AG04450 (cell line): ENCODE measurements at places on chromosomes 5 and 9. TPM values are rescaled to one million over a fixed set of nuclear protein-coding genes. Genes with fewer than 3 reads are reported as not detected.

The IFNB1 gene
- not detected in 2 replicates for polyA plus RNA-seq

The SLC28A3 gene
- polyA plus RNA-seq: 0.73 and 0.74 TPM in 2 replicates

The QRFP gene
- not detected in 2 replicates for polyA plus RNA-seq

The HRH2 gene
- not detected in 2 replicates for polyA plus RNA-seq

The ANKHD1 gene
- polyA plus RNA-seq: 54.3 and 56.6 TPM in 2 replicates

The ARL14EPL gene
- 0.05 TPM in 2 replicates for polyA plus RNA-seq

The UTP15 gene
- polyA plus RNA-seq: 11.3 and 15.3 TPM in 2 replicates

The UBQLN1 gene
- polyA plus RNA-seq: 124 and 127 TPM in 2 replicates

The PKD2L2 gene
- 0.09 TPM in 1 of 2 replicates, not detected in the other for polyA plus RNA-seq

The AHRR gene
- polyA plus RNA-seq: 22.3 and 24.6 TPM in 2 replicates

The MYMK gene
- not detected in 2 replicates for polyA plus RNA-seq

The KCNV2 gene
- not detected in 2 replicates for polyA plus RNA-seq

The CRHBP gene
- 0.33 and 0.61 TPM in 2 replicates for polyA plus RNA-seq

The FAM151B gene
- 3.3 and 4.6 TPM in 2 replicates for polyA plus RNA-seq

The PLEKHG4B gene
- 0.24 and 0.37 TPM in 2 replicates for polyA plus RNA-seq

The WHRN gene
- 1.1 and 1.2 TPM in 2 replicates for polyA plus RNA-seq

The LRRC19 gene
- not detected in 2 replicates for polyA plus RNA-seq

The COL23A1 gene
- polyA plus RNA-seq: not detected in 2 replicates

The F2RL2 gene
- polyA plus RNA-seq: 83.1 and 89.6 TPM in 2 replicates

The IRGM gene
- not detected in 2 replicates for polyA plus RNA-seq

The DNAH5 gene
- 9.9 and 12.4 TPM in 2 replicates for polyA plus RNA-seq

The FER gene
- polyA plus RNA-seq: 10.8 and 19.0 TPM in 2 replicates

The CSNK1A1 gene
- 260 and 329 TPM in 2 replicates for polyA plus RNA-seq

The ZMAT2 gene
- polyA plus RNA-seq: 66.6 and 82.8 TPM in 2 replicates

The ERP44 gene
- polyA plus RNA-seq: 20.9 and 28.0 TPM in 2 replicates

The IL5 gene
- polyA plus RNA-seq: not detected in 2 replicates

The KIF27 gene
- polyA plus RNA-seq: 1.1 and 2.1 TPM in 2 replicates

The TMEM141 gene
- 34.9 and 44.3 TPM in 2 replicates for polyA plus RNA-seq

The STK32A gene
- 0.12 and 0.20 TPM in 2 replicates for polyA plus RNA-seq

The ZNF367 gene
- polyA plus RNA-seq: 0.36 and 0.60 TPM in 2 replicates

The GFI1B gene
- polyA plus RNA-seq: 0.10 and 0.16 TPM in 2 replicates

The FCN2 gene
- polyA plus RNA-seq: not detected in 2 replicates

The DMRT3 gene
- polyA plus RNA-seq: not detected in 2 replicates

The POU5F2 gene
- polyA plus RNA-seq: 0.04 and 0.09 TPM in 2 replicates

The CNTFR gene
- not detected in 2 replicates for polyA plus RNA-seq

The PCDHB11 gene
- polyA plus RNA-seq: 0.16 and 0.25 TPM in 2 replicates

The DNM1 gene
- polyA plus RNA-seq: 12.0 and 17.4 TPM in 2 replicates

The FPGS gene
- 24.8 and 34.6 TPM in 2 replicates for polyA plus RNA-seq

The BARHL1 gene
- not detected in 2 replicates for polyA plus RNA-seq
